Left ventricle myocardium superior (tissue), 1 donor: ENCODE measurements at places on chromosomes 12 and 14. TPM values are rescaled to one million over a fixed set of nuclear protein-coding genes. Genes with fewer than 3 reads are reported as not detected.

Gene GZMH
- 0.47 TPM for total RNA-seq

Gene IFT81
- 9.4 TPM for total RNA-seq

GRCh38 chr12:130070126-130070611 is 92.1 kb upstream of the FZD10 start:
- DNase-seq, result no peak

DNA sequence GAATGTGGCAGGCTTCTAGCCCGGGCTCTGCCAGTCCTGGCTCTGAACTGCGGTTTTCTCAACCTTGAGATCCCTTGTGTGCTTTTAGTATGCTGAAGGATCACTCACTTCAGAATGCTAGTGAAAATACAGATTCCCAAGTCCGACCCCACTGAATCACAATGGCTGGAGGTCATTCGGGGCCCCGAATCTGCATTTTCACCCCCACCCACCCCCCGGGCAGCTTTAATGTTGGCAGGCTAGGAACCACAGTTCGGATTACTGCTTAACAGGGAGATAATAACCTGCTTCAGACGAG is 573 bp upstream of the SUSD6 start:
- DNase-seq, result no peak

DNA sequence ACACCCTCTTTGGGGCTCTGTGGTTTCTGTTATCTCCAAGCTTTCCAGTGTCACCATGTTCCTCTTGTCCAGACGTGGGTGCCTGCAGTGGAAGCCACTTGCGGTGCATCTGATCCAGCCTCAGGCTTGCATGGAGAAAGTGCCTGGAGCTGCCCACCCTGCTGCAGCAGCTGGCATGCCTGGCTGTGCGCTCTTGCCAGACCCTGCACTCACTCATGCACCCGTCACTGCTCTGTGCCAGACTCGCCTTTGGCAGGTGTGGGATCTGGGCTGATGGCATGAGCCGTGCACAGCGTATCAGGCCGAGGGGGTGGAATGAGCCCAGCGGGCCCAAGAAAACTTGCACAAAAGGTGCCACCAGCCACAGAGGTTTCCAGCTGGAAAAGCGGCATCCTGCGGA is 105.1 kb downstream of the MNAT1 start:
- no peak for DNase-seq

Gene PABPN1
- 76.8 TPM for total RNA-seq

Gene CYP27B1
- total RNA-seq, result not detected

- DNase-seq, result no peak
Measured at GRCh38 chr12:93302331-93303229, 75.1 kb upstream of the NUDT4 start.

Gene TRHDE
- total RNA-seq, result 0.35 TPM

DNA sequence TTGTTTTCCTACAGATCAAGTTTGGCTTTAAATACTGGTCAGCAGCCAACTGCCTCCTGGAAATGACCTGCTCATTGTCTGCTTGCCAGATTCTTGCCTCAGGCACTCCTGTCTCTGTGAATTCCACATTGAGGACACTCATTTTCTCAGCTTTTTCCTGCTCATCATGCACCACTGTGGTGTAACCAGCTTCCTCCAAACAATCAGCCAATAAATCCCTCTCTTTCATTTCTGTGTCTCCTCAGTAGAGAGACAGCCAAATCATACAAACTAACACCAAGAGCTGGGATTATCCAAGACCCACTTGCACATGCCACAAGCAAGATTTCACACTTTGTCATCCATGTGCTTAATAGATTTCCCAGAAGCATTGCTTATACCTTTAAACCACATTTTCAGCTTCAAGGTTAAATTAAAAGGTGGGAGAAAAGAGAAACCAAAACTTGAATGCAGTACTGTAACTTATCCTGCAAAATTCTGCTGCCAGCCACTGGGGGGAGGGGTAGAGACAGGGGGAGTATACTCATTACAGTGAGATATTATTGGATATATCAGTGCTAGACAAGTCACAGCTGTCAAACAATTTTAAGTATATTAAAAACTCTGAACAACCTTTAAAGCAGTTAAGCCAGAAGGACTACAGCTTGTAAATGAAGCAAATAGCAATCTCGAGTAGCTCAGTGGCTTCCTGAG is 105.0 kb downstream of the PPP2R5E start:
- DNase-seq, result peak; percentile 41

DNA sequence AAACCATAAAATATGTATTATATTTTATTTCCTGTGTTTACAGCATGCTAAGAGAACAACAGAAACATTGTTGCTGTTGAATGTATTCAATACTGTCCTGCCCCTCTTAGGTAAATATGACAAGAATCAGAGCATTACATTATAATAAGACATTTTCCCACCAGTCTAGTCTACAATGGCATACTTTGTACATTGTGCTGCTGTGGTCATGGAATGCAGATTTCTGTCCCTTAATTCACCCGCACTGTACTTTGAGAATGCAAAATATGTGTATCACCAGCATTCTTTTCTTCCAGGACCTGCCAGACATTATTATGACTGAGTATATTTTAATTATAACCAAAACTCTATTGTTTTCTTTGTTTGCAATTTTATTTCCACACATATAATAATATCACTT is 16.5 kb upstream of the OR10AD1 start:
- DNase-seq, result no peak

GRCh38 chr12:8648576-8649205 is 13.9 kb downstream of the MFAP5 start:
- DNase-seq, result no peak

DNA sequence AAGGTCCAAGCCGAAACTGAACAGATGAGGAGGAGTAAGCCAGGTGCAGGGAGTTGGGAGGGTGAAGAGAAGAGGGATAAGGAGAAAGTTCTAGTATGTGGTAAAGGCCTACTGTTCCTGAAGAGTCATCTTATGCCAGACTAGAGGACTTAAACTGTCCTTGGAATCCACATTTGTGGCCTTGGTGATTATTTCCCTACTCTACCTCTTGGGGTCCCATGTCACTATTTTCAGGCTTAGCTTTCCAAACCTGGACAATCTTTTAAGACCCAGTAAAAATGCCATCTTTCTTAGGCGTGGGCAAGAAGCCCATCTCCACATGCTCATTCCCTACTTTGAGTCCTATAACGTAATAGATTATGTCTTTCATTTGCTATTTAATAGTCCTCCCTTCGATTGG is 40.1 kb upstream of the CRY1 start:
- no peak for DNase-seq

- DNase-seq, result no peak
Measured at GRCh38 chr12:68122236-68122920, 37.2 kb downstream of the IFNG start.

- no peak for DNase-seq
Measured at GRCh38 chr14:60273956-60274355, 24.9 kb downstream of the PPM1A start.

- DNase-seq, result no peak
Measured at GRCh38 chr14:70887207-70887681, 20.0 kb upstream of the PCNX1 start.

DNA sequence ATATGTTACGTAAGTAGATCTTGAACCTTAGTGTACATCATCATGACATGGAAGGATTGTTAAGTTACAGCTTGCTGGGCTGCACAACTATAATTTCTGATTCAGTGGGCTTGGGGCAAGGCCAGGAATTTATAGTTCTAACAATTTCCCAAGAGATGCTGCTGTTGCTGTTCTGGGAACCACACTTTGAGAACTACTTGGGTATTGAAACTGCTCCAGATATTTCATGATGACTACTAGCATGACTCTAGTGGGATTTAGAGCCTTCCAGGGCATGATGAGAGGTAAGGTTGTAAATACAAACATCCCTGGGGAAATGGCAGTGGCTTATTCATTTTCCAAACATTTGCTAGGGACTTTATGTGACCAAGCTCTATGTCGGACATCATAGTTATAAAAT is 904.8 kb upstream of the SEL1L start:
- no peak for DNase-seq

DNA sequence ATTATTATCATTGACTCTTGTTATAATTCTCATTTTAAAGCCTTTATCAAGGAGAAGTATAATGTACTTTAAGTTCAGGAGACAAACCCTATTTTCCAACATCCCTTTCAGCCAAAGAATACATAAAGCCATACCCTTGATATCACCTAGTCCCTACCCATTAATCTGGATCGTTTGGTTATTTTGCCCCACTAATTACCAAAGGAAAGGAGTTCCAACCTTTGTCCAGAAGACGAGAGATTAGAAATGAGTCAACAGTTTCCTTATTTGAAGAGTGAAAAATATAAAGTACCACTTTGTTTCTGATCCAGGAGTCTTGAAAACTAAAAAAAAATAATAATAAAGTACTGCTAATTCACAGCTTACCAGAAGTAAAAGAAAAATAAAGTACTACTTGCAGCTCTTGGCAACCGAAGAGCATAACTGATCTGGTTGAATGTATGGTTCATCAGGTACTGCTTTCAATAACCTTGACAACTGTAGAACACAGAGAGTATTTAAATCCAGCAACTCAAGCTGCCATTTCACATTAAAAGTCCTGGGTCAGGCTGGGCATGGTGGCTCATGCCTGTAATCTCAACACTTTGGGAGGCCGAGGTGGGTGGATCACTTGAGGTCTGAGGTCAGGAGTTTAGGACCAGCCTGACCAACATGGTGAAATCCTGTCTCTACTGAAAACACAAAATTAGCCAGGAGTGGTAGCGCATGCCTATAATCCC is 33.7 kb downstream of the LIMA1 start:
- DNase-seq, result no peak

GRCh38 chr14:38710881-38711280 is 392.2 kb downstream of the SEC23A start:
- DNase-seq, result no peak

- no peak for DNase-seq
Measured at GRCh38 chr14:100781952-100782351, 44.0 kb upstream of the MEG3 start.

- DNase-seq, result no peak
Measured at GRCh38 chr12:90280564-90281058, 572.0 kb upstream of the ATP2B1 start.

- DNase-seq, result no peak
Measured at GRCh38 chr14:22026527-22026926, 352.9 kb upstream of the OR4E1 start.

Gene SERPINA6
- not detected for total RNA-seq

Gene PZP
- total RNA-seq, result 0.35 TPM

Gene LDHB
- 2,127 TPM for total RNA-seq

Gene KRT2
- total RNA-seq, result not detected

Gene C12orf50
- not detected for total RNA-seq

DNA sequence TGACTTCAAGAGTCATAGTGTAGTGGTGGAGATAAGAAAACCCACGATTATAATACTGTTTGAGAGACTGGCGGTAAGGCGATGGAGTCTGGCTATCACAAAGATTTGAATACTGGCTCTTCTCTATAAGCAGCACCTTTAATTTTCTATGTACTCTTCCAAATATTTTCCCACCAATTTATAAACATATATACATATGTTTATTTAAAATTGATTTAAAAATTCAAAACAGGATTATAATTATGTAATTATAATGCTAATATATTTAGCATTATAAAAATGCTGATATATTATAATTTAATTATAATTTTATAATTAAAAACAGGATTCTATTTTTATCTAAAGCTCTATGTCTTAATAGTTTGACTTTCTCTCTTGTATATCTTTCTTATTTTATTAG is 15.4 kb upstream of the DCD start:
- DNase-seq, result no peak

Gene SPIC
- not detected for total RNA-seq

- DNase-seq, result no peak
Measured at GRCh38 chr14:69525896-69526295, 41.4 kb downstream of the PLEKHD1 start.

GRCh38 chr12:57242691-57243454 is 8.1 kb downstream of the STAC3 start:
- DNase-seq, result peak; percentile 76

- DNase-seq, result peak; percentile 88
Measured at GRCh38 chr14:21191809-21192446, 36.1 kb upstream of the OR5AU1 start.

DNA sequence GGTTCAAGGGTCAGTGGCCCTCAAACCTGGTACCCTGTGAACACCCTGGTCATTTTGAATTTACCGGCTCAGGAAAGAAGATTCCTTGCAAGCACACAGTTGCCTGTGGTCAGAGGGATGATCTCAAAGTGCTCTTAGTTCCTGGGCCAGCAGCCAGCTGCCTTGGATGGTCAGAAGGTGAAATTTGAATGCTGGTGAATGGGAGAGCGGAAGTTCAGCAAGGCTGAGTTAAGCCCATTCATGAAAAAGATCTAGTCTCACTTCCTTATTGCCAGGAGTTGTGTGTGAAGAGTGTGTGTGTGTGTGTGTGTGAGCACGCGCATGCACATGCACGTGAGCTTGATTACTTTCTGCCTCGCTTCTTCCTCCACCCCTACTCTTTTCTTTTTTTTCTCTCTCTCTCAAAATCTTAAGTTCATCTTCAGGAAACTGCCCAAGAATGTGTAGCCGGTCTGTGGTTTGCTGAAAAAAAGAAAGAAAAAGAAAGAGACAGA is 155.5 kb upstream of the CCND2 start:
- peak; percentile 70 for DNase-seq

Gene HHIPL1
- 1.5 TPM for total RNA-seq

DNA sequence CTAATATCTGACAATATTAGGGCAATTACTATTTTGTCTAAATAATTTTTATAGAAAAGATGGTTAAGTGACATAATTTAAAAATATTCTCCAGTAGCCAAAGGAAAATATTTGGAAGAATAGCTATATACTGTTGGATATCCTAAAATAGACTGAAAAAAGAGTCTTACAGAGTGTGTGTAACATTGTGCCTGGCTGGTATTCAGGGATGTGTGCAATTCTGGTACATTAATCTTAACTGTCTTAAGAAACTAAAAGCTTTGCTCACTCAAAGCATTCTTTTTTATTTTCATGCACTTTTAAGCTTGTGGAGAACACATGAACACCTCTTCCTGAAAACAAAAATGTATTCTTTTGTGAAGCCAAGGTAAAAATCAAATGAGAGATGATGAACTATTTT is 10.1 kb upstream of the NR2C1 start:
- no peak for DNase-seq

DNA sequence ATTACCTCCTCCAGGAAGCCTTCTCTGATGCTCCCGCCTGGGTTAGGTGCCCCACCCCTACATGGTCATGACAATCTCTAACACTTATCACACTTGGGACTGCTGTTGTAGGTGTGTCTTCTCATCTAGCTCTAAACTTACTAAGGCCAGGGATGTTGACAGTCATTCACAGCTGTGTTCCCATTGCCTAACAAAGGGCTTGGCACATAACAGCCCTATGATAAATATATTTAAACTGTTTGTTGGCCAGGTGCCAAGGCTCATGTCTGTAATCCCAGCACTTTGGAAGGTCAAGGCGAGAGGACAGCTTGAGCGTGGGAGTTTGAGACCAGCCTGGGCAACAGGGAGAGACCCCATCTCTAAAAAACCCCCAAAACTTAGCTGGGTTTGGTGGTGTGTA is 98.8 kb upstream of the RGS6 start:
- DNase-seq, result no peak

GRCh38 chr12:126093908-126094307 is 1028.7 kb downstream of the AACS start:
- DNase-seq, result no peak

GRCh38 chr12:1391722-1392121 is 202.7 kb downstream of the FBXL14 start:
- DNase-seq, result no peak

Gene PEBP1
- 500 TPM for total RNA-seq

Gene GNS
- total RNA-seq, result 120 TPM
